ENCODE measurements at places on chromosomes 2 and 18. TPM values are rescaled to one million over a fixed set of nuclear protein-coding genes. Genes with fewer than 3 reads are reported as not detected.

The NOL4 gene
- total RNA-seq, result 1.4 TPM

The GPR45 gene
- total RNA-seq, result 0.29 TPM

The FHOD3 gene
- 1.3 TPM for total RNA-seq

The SULT1C4 gene
- total RNA-seq, result 2.9 TPM

The COL5A2 gene
- total RNA-seq, result 5.4 TPM

The DIS3L2 gene
- total RNA-seq, result 24.1 TPM

The ALK gene
- 8.8 TPM for total RNA-seq

The CCL20 gene
- total RNA-seq, result not detected

The ITGA6 gene
- 3.4 TPM for total RNA-seq

The HDHD2 gene
- total RNA-seq, result 49.6 TPM

The ZRANB3 gene
- total RNA-seq, result 17.8 TPM

The ACKR3 gene
- 17.3 TPM for total RNA-seq

The C2orf74 gene
- total RNA-seq, result 10.6 TPM

The KIF1A gene
- total RNA-seq, result 130 TPM

The POMC gene
- not detected for total RNA-seq

The CPSF3 gene
- 41.0 TPM for total RNA-seq

The LONRF2 gene
- total RNA-seq, result 5.4 TPM

The C1GALT1C1L gene
- 4.3 TPM for total RNA-seq

The TRPM8 gene
- total RNA-seq, result 0.16 TPM
